NCI-H146 (cell line): ENCODE measurements at places on chromosomes 3 and 15.

- no peak for DNase-seq
Observed at GRCh38 chr3:160472344-160472743, 22.8 kb upstream of the TRIM59 start.

- no peak for DNase-seq
Observed at GRCh38 chr3:115861166-115861733, 237.9 kb downstream of the GAP43 start.

GRCh38 chr3:119352863-119353527 is 58.8 kb downstream of the ARHGAP31 start:
- DNase-seq, result peak; percentile 5

DNA sequence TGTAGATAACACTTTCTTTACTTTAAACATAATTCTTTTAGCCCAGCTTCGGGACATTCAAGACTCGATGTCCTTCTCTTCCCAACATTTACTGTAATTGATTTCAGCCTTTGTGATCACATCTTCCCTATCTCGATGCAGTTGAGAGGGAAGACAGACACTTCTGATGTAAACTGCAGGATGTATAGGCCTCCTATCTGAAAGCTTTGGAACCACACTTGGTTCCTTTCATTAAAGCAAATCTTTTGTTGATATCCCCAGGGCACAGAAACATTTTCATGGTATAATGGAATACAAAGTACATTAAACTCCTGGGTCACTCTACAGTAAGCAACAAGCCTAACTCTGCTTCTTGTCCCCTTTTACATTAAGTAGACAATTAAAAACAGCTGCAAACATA is 6.4 kb downstream of the GRM7 start:
- DNase-seq, result no peak

GRCh38 chr15:89178307-89178977 is 42.9 kb downstream of the RLBP1 start:
- no peak for DNase-seq

DNA sequence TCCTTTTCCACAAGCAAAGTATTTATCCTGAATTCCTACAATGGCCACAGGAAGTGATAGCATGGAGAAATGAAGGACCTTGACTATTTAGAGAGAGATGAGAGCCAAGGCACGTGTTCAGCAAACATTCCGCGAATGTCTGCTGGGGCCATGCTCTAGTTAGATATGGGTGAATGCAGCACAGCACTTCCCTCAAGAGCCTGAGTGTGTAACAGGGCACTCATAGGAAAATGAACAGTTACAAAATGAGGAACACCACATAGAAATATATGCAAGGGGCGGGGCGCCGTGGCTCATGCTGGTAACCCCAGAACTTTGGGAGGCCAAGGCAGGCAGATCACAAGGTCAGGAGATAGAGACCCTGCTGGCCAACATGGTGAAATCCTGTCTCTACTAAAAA is 406.9 kb downstream of the NR2F2 start:
- DNase-seq, result no peak

- DNase-seq, result peak; percentile 94
Observed at GRCh38 chr3:161275919-161276318, 54.8 kb downstream of the NMD3 start.

DNA sequence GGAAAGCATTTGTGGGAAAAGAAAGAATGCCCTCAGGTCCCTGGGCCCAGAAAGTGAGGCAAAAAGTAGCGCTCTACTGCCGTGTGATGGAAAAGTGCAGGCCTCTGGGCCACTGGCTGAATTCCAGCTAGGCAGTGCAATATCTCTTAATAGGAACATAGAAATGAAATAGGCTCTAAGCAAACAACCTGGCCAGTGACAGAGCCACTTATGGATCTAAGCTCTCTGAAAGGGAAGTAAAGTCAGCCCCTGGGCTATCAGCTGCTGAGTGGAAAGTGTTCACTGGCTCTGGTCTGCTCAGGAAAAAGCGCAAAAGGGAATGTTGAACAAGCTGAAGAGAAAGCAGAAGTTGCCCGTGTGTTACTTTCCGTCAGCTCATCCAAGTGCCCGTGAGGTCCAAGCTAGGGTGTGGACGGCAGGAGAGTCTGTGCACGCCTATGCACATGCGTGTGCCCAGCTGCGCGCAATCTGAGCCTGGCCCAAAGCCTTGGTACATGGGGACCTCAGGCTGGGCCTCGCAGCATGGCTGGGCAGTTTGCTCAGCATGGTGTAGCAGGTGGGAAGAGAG is 74.0 kb upstream of the RAD18 start:
- DNase-seq, result no peak

GRCh38 chr15:40105517-40106202 is 3.0 kb downstream of the BMF start:
- DNase-seq, result no peak

DNA sequence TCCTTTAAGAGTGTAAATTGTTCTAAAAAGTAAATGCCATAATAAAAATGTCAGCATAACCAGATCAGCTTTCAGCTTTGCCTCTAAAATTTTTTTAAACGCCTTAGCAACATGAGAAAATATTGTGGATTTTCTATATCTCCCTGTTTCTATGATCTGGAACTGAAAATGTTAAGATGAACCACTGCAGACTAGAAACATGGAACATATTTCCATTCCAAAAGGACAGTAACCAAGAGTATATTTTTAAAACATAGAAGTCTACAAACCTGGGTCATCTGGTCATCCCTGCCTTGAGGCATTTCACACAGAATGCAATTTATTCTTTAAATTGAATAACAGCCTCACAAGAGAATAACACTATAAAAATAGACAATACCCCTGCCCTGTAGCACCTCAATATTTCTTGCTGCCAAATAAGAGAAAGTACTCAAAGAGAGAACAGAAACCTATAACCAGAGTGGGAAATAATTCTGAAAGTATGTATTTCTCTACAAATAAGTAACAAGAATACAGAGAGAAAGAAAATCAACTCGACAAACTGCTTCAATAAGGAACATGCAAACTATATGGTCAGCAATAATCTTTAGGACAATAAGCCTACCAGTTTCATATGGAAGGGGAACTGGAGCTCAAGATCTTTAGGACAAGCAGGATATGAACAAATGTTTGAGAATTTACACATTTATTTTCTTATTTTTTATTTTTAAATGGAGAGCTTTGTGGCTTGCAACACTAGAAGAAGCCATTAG is 949.0 kb downstream of the EPHA3 start:
- no peak for DNase-seq

DNA sequence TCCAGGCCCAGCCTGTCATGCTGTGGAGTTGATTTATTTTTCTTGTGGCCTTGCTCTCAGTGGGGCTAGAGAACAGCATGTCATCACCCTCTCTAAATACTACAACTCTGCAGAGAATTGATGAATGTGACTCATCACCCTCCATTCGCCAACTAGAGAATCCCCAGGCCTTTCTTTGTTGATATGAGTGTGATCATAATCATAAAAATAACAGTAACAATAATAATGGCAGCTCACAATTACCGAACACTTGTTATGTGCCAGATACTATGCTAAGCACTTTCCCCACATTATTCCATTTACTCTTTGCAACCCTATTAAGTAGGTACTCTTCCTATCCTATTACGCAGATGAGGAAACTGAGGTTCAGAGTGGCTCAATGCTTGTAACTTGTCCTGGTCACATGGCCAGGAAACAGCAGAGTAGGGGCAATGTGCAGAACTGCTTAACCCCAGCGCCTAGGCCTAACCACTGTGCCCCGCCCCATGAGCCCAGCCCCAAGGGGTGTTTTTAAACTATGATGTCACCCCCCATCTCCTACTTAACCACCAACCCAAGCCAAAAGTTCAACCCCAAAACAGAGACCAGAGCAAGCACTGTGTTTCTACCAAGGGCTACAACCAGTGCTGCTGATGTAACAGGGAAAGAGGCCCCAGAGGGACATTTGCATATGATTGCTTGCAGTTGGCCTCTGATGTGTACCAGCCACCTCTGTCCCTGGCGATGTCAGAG is 104.5 kb downstream of the ADCY5 start:
- DNase-seq, result no peak

- DNase-seq, result no peak
Observed at GRCh38 chr3:114363554-114364202, 69.8 kb downstream of the TIGIT start.

GRCh38 chr15:51024735-51025453 is 69.8 kb downstream of the TNFAIP8L3 start:
- no peak for DNase-seq

- no peak for DNase-seq
Observed at GRCh38 chr15:78457101-78457500, 19.1 kb downstream of the IREB2 start.

DNA sequence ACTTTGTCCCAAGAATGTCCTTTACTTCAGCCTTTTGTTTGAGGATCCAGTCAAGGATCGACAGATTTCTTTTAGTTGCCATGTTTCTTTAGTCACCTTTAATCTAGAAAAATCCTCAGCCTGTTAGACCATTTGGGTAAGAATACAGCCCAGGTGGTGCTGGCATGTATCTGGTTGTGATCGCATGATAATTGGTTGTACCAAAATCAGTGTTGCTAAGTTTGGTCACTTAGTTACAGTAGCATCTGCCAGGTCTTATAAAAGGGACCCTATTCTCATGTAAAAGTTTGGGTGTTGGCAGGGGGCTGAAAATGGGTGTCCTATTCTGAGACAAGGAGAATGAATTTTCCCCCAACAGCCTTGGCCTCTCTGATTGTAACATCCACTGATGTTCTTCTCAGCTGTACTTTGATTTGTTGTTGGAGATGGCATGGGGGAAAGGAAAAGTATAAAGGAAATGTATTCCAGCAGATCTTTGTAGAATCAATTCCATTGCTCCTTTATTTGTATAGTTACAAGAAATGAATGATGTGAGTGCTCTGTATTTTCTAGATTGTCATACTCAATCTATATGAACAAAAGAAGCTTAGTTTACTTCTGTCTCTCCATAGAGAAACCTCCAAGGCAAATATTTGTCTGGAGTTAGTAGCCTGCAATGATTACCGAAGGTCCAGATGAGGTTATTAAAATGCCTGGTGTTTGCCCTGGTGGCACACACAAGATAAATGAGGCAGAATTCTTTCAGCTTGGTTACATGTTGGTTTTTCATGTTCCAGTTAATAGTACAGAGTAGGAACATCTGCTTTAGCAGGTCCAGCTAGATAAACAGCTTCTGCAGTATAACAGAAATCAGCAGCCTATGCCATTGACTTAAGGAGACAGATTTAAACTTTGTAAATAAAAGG is 65.7 kb downstream of the CMTM8 start:
- peak; percentile 82 for DNase-seq

DNA sequence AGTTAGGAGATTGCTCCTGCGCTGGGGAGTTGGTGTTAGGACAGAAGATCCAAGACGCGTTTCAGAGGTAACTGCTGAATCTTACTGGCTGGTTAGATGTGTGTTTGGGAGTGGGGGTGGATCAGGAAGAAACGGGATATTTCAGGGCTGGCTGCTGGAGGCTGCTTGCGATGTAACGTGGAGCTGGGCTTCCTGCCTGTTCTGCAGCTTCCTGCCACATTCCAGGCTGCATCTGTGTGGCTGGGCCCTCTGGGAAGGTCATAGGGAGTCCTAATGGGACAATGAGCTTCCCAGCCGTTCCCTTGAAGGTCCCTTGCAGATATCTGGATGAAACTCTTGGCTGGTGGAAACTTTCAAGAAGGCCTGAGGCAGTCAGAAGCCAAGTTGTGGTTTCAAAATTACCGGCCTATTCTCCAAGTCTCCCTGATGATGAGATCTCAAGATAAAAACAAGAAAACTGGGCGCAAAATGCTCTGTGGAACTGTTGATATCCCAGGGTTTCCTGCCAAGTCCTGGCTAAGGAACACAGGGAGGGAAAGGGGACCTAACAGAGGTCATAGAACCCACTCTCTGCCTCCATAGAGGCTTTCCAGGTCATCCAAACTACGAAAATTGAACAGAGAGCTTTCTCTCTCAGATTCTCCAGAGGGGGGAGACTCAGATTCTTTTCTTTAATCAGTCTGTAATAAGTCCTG is 67.0 kb downstream of the NOX5 start:
- no peak for DNase-seq

DNA sequence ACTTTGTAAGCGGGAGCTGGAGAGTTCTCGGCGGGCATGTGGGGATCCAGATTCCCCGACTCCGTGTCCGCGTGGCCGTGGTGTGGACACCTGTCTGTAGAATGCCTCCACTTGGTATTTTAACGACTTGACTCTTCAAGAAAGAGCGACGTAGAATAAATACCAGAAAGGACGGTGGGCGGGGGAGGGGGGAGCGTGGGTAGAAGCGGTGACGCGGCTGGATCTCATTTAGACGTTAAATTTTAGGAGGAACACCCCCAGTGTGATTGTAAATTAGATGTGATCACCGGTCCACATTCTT is 620 bp upstream of the PYGO1 start:
- DNase-seq, result no peak

GRCh38 chr3:112372396-112372795 is 39.4 kb downstream of the CD200 start:
- DNase-seq, result no peak

GRCh38 chr3:184805351-184806038 is 6.5 kb upstream of the VPS8 start:
- peak; percentile 84 for DNase-seq

- DNase-seq, result no peak
Observed at GRCh38 chr3:72190050-72190449, 405.1 kb upstream of the PROK2 start.

GRCh38 chr15:47908950-47909670 is 191.8 kb downstream of the SEMA6D start:
- no peak for DNase-seq

DNA sequence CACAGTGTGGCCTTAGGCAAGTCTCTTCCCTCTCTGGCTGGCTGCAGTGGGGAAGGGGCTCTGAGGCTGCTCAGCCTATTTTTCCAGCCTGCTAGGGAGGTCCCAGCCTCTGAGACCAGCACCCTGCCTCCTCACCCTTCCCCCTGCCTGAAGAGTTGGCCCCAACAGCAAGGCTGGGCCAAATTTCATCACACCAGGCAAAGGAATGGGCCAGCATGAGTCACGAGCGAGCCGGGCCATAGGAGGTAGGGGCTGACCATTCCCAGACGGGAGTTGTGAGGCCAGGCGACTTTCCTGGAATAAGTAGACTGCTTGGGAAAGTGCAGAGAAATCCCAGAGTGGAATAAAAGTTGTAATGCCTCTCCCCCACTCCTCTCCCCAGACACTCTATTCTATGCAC is 5.7 kb upstream of the FBLN2 start:
- DNase-seq, result no peak

GRCh38 chr3:106376016-106376570 is 507.3 kb upstream of the CBLB start:
- DNase-seq, result no peak
